ENCODE measurements at places on chromosomes 3 and 15. TPM values are rescaled to one million over a fixed set of nuclear protein-coding genes. Genes with fewer than 3 reads are reported as not detected.

- peaks cover 13% of the 10 kb centered on the region for H3K4me1 ChIP-seq
- peak overlapping the region; percentile 10 for H3K4me3 ChIP-seq
- H3K27me3 ChIP-seq = no peaks in the 10 kb centered on the region
- H3K27ac ChIP-seq = peak overlapping the region; percentile 63
Measured at GRCh38 chr3:9316881-9317361, 45.9 kb upstream of the THUMPD3 start.

Gene TIGIT
- total RNA-seq = not detected

- H3K4me1 ChIP-seq = peaks cover 13% of the 10 kb centered on the region
- H3K27me3 ChIP-seq = no peaks in the 10 kb centered on the region
- no peak overlapping the region for H3K4me3 ChIP-seq
- peak; percentile 32 for DNase-seq
- H3K36me3 ChIP-seq = no peaks in the 10 kb centered on the region
Measured at GRCh38 chr15:89808160-89808870, 6.3 kb downstream of the ANPEP start.

GRCh38 chr3:119810018-119810435 is 28.1 kb downstream of the NR1I2 start:
- H3K27me3 ChIP-seq = no peaks in the 10 kb centered on the region
- H3K27ac ChIP-seq = no peak overlapping the region
- H3K4me1 ChIP-seq = peaks cover 5% of the 10 kb centered on the region
- H3K4me3 ChIP-seq = 0 out of 2 replicates have a peak overlapping the region, but pooled peaks have one; percentile 11

Gene FHIT
- not detected for total RNA-seq

- no peaks in the 10 kb centered on the region for H3K4me1 ChIP-seq
- H3K27ac ChIP-seq = no peak overlapping the region
- H3K36me3 ChIP-seq = no peaks in the 10 kb centered on the region
- H3K4me3 ChIP-seq = no peak overlapping the region
- peaks cover 2% of the 10 kb centered on the region for H3K27me3 ChIP-seq
- no peak for DNase-seq
Measured at GRCh38 chr15:31149987-31150386, 48.5 kb upstream of the TRPM1 start.

GRCh38 chr15:30056166-30056565 is 26.6 kb upstream of the GOLGA8J start:
- H3K4me1 ChIP-seq = no peaks in the 10 kb centered on the region
- H3K27me3 ChIP-seq = no peaks in the 10 kb centered on the region
- H3K4me3 ChIP-seq = no peak overlapping the region
- H3K27ac ChIP-seq = no peak overlapping the region
- H3K36me3 ChIP-seq = no peaks in the 10 kb centered on the region

- no peaks in the 10 kb centered on the region for H3K36me3 ChIP-seq
- DNase-seq = no peak
- H3K27me3 ChIP-seq = no peaks in the 10 kb centered on the region
- no peaks in the 10 kb centered on the region for H3K4me1 ChIP-seq
Measured at GRCh38 chr3:17355591-17355990, 386.8 kb downstream of the TBC1D5 start.

- DNase-seq = no peak
- no peak overlapping the region for H3K27ac ChIP-seq
- no peaks in the 10 kb centered on the region for H3K36me3 ChIP-seq
- H3K4me3 ChIP-seq = no peak overlapping the region
Measured at GRCh38 chr3:54846119-54846518, 81.7 kb downstream of the LRTM1 start.

- no peak overlapping the region for H3K4me3 ChIP-seq
- no peaks in the 10 kb centered on the region for H3K36me3 ChIP-seq
- H3K4me1 ChIP-seq = peaks cover 17% of the 10 kb centered on the region
- no peak for DNase-seq
- H3K27ac ChIP-seq = no peak overlapping the region
Measured at GRCh38 chr3:47004369-47005211, 25.1 kb downstream of the NBEAL2 start.

GRCh38 chr15:41872166-41872747 is 21.6 kb downstream of the SPTBN5 start:
- no peak overlapping the region for H3K4me3 ChIP-seq
- DNase-seq = no peak
- no peaks in the 10 kb centered on the region for H3K27me3 ChIP-seq
- H3K36me3 ChIP-seq = no peaks in the 10 kb centered on the region
- H3K27ac ChIP-seq = no peak overlapping the region

DNA sequence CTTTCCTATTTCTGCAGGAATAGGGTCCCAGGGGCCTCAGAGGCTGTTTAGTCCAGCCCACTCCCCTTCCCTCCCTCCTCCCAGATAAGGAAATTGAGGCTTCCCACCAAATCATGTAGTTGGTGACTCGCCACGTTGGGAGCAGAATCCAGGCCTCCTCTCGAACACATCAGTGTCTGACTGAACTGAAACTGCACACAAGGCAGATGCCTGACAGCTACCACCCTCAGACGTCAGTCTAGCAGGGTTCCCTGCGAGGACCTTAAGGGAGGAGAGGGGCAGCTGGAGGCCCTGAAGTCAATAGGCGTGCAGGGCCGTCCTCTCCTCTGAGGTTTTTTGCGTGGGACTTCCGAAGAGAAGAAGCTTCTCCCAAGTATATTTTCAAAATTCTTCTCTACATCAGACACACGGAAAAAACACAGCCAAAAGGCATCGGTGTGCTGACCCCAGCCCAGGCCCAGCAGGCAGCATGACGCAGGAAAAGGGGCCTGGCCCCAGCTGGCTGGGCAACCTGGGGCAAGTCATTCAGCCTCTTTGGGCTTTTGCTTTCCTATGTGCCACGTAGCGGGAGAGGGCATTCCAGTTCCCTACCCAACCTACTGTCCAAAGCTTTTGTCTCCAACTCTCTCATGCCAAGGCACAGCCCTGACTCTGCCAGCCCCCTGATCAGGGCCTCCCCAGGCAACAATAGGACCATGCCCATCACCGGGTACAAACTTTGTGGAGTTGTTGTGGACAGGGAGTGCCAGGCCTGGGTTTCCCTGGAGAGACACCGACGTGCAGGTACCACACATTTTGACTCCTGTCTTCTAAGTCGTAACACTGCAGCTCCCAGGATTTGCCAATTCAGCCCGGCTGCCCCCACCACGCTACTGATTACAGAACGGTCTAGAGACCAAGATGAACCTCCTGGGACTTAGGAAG is 283.1 kb downstream of the XXYLT1 start:
- H3K4me1 ChIP-seq = peaks cover 19% of the 10 kb centered on the region
- no peaks in the 10 kb centered on the region for H3K36me3 ChIP-seq
- H3K27me3 ChIP-seq = no peaks in the 10 kb centered on the region
- no peak overlapping the region for H3K4me3 ChIP-seq
- no peak for DNase-seq

GRCh38 chr3:27213450-27213849 is 155.7 kb downstream of the NEK10 start:
- DNase-seq = no peak
- H3K4me1 ChIP-seq = peaks cover 27% of the 10 kb centered on the region
- H3K27me3 ChIP-seq = no peaks in the 10 kb centered on the region
- no peaks in the 10 kb centered on the region for H3K36me3 ChIP-seq
- H3K27ac ChIP-seq = no peak overlapping the region

Gene SCN5A
- total RNA-seq = 1.6 TPM

DNA sequence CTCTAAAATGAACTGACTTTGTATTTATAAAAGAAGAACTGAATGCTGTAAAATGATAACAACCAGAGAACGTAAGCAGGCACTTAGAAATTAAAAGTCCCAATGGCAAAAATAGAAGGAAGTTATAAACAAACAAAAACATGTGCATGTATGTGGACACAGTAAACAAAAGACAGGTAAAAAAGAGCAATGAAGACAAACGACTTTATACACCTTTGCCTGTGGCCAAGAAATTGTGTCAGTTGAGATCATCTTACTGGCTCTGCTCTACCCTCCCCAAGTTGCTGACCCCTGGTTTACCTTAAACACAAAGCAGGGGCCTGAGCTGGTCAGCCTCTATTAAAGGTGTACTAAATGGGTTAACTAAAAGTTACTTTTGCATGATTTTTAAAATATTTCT is 41.7 kb upstream of the GP5 start:
- H3K36me3 ChIP-seq = peaks cover 90% of the 10 kb centered on the region
- no peak for DNase-seq
- no peak overlapping the region for H3K4me3 ChIP-seq
- H3K27me3 ChIP-seq = no peaks in the 10 kb centered on the region
- no peak overlapping the region for H3K27ac ChIP-seq

Gene DALRD3
- 22.6 TPM for total RNA-seq

Gene CCDC13
- 0.39 TPM for total RNA-seq

Gene KNG1
- not detected for total RNA-seq

Gene KNSTRN
- total RNA-seq = 63.7 TPM

GRCh38 chr3:46206282-46207015 is 1.7 kb downstream of the CCR1 start:
- no peak overlapping the region for H3K27ac ChIP-seq
- no peak for DNase-seq
- H3K27me3 ChIP-seq = no peaks in the 10 kb centered on the region
- no peaks in the 10 kb centered on the region for H3K36me3 ChIP-seq
- H3K4me1 ChIP-seq = peaks cover 16% of the 10 kb centered on the region

DNA sequence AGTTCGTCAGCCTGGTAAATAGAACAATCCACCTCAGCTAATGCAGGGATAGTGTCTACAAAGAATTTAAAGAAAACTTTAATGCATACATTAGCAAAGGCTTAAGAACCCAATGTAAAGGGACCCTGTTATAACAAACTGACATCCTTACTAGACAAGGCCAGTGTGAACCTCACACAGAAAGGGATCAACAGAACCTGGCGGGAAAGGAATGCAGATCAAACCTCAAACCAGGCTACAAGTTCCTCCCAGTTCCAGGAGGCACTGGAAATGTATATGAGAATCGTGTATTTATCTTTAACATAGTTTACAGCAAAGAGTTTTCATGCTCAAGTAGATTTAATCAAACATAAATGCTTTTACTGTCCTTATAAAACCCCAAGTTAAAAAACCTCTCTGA is 37.6 kb upstream of the ATP11B start:
- peaks cover 22% of the 10 kb centered on the region for H3K4me1 ChIP-seq
- no peak overlapping the region for H3K4me3 ChIP-seq
- no peaks in the 10 kb centered on the region for H3K27me3 ChIP-seq

DNA sequence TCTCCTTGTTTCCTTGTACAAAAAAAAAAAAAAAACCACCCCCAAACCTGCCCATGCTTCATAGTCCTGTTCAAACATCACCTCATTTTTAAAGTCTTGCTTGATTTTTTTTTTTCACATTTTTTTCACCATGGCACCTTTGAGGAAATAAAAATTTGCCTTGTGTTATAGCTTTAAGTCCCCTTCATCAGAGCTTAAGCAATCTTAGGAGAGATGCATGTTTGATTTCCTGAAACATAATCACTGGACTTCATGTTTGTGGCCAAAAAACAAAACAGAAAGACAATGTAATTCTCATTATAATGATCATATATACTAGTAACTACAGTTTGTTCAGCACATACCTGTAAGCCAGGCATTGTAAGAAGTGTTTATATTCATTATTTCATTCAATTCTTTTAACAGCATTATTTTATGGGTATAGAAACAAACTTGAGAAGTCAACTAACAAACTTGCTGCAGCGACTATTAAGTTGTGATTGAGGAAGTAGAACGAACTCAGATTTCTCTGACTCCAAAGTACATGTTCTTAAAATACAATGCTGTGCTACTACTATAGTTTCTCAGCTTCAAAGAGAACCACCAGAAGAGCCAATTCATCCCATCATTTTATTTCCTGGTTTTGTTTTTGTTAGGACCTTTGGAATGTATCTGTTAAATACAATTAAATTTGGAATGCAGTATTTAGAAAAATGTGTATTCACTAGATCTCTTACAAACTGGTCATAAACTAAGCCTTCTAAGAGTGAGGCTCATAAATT is 203.8 kb downstream of the TCF12 start:
- peaks cover 59% of the 10 kb centered on the region for H3K4me1 ChIP-seq
- peak; percentile 67 for DNase-seq
- H3K4me3 ChIP-seq = no peak overlapping the region
- H3K36me3 ChIP-seq = 0 out of 2 replicates have a peak, but pooled peaks cover 5% of the 10 kb centered on the region
- H3K27ac ChIP-seq = peak overlapping the region; percentile 32

DNA sequence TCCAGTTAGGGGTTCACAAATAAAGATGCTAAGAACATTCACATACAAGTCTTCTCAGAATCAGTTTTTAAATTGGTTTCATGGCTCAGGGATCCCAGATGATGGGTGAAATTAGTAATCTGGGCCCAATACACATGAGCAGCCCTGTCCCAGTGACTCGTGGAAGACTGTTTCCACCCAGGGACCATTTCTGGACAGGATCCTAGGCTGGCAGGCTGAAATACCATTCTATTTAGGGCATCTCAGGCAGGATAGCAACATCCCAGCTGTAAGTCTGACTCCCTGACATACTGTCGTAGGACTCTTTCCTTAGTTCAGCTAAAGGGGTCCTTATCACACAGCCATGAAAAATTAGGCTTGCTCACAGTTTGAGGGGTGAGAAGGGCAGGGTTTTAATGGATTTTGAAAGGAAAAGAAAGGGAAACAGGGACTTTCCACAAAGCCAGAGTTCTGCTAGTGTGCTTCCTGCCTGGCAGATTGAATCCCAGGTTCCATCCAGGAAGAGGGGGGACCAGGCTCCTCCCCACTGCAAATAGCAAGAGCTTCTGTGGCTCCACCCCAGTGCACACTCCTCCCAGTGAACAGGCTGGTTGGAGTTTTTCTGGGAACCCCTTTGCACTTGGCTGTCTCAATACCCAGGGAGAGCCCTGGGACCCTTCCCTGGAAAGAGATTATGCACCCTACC is 41.3 kb upstream of the LYZL4 start:
- no peaks in the 10 kb centered on the region for H3K27me3 ChIP-seq
- no peak overlapping the region for H3K27ac ChIP-seq
- no peak for DNase-seq

- no peak overlapping the region for H3K4me3 ChIP-seq
- H3K4me1 ChIP-seq = peaks cover 10% of the 10 kb centered on the region
- H3K36me3 ChIP-seq = no peaks in the 10 kb centered on the region
- H3K27me3 ChIP-seq = no peaks in the 10 kb centered on the region
Measured at GRCh38 chr3:30518181-30518864, 88.1 kb upstream of the TGFBR2 start.

DNA sequence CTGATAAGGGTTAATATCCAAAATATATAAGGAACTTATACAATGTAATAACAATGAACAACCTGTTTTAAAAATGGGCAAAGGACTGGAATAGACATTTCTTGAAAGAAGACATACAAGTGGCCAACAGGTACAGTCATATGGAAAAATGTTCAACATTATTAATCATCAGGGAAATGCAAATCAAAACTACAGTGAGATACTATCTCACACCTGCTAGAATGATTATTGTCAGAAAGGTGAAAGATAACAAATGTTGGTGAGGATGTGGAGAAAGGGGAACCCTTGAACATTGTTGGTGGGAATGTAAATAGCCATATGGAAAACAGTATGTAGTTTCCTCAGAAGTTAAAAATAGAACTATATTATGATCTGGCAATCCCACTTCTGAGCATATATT is 20.4 kb downstream of the GOLM2 start:
- DNase-seq = no peak
- no peaks in the 10 kb centered on the region for H3K27me3 ChIP-seq
- H3K4me1 ChIP-seq = 0 out of 2 replicates have a peak, but pooled peaks cover 6% of the 10 kb centered on the region

GRCh38 chr3:115836944-115837343 is 213.6 kb downstream of the GAP43 start:
- H3K4me1 ChIP-seq = no peaks in the 10 kb centered on the region
- H3K27ac ChIP-seq = no peak overlapping the region
- DNase-seq = no peak
- no peak overlapping the region for H3K4me3 ChIP-seq
- H3K27me3 ChIP-seq = no peaks in the 10 kb centered on the region
- H3K36me3 ChIP-seq = no peaks in the 10 kb centered on the region

All from SJSA1 (cell line).